ENCODE measurements at places on chromosomes 1 and 21. TPM values are rescaled to one million over a fixed set of nuclear protein-coding genes. Genes with fewer than 3 reads are reported as not detected.
A peak's percentile ranks its signal among the peaks of the same experiment; 100 is the strongest.

- no peaks in the 10 kb centered on the region for H3K4me1 ChIP-seq
- no peak overlapping the region for H3K4me3 ChIP-seq
- DNase-seq: no peak
- H3K27ac ChIP-seq: no peak overlapping the region
- H3K27me3 ChIP-seq: no peaks in the 10 kb centered on the region
These were observed 88.6 kb downstream of the RIPK4 start for GRCh38 chr21:41678016-41678923.

DNA sequence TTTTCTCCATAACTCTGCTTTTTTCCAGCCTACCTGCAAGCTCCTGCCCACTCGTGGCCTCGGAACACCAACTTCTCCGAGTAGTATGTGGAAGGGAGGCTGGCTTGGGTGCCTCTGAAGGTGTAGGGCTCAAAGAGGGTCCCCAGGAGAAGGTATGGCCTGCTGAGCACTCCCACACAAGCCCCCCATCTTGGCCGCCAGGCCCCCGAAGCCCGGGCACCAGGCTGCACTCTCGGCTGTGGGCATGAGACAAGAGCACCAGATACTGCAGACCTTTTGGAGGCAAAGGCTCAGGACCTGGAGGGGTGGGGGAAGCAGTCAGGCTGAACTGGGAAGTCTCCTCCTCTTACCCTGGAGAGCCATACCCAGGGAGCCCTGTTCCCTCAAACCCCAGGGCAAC is 1.7 kb downstream of the ZNF692 start:
- peaks cover 13% of the 10 kb centered on the region for H3K4me1 ChIP-seq
- no peak for DNase-seq
- no peaks in the 10 kb centered on the region for H3K27me3 ChIP-seq
- H3K4me3 ChIP-seq: no peak overlapping the region
- no peak overlapping the region for H3K27ac ChIP-seq
- no peaks in the 10 kb centered on the region for H3K36me3 ChIP-seq

DNA sequence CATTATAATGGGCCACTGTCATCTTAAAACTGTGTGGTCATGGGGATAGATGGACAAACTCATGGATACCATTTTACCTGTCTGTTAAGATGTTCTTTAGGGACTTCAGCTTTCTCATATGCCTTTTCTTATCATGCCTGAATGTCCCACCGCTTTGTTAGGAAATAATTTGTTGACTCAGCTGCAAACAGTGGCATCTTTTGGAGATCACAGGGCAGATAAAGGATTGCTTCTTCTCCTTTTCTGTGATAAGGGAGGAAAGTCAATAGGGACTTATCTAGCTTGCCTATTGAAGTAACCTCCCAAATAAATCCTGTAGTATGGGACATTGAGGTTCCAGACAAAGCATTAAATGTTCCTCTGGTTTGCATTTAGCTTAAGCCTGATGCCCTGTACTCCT is 79.8 kb upstream of the KIAA0040 start:
- no peak overlapping the region for H3K4me3 ChIP-seq
- no peaks in the 10 kb centered on the region for H3K36me3 ChIP-seq
- H3K4me1 ChIP-seq: peaks cover 23% of the 10 kb centered on the region
- no peak for DNase-seq
- H3K27ac ChIP-seq: peak overlapping the region; percentile 44
- H3K27me3 ChIP-seq: no peaks in the 10 kb centered on the region

DNA sequence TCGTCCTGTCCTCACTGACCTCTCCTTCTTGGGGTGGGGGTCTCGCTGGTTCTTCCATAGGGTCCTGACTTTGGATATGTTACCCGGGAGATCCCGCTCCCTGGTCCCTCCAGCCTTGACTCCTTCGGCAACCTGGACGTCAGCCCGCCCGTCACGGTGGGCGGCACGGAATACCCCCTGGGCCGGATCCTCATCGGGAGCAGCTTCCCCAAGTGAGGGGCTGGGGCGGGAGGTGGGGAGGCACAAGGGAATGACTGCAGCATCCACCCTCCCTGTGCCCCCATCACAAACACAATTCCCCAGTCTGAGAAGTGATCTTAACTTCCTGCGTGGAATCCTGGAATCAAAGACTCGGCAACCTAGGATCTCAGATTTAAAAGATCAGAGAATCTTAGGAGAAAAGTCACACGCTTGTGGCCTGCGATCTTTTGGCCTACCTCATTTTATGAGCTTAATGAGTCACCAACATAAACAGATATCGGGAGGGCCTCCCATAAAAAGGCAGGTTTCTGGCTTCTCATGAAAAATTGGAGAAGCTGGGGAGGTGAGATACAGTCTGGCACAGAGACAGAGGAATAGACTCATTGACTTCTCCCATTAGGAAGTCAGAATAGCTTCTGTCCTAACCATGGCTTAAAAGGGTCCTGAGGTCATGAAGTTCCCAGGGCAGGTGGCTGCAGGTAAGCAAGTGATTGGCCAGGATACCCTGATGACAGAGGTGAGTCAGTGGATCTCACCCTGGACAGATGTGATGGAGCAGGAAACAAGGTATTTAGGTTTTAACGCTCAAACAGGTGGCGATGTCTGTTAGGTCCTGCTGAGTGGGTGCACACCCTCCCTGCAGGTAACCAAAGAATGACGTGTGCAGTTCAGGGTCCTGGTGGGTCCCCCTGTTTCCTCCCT is 15.9 kb upstream of the PADI3 start:
- no peak overlapping the region for H3K4me3 ChIP-seq
- no peaks in the 10 kb centered on the region for H3K27me3 ChIP-seq
- no peak overlapping the region for H3K27ac ChIP-seq

GRCh38 chr1:201248721-201249559 is 34.4 kb upstream of the PKP1 start:
- no peak overlapping the region for H3K4me3 ChIP-seq
- H3K36me3 ChIP-seq: no peaks in the 10 kb centered on the region
- H3K4me1 ChIP-seq: no peaks in the 10 kb centered on the region
- no peak overlapping the region for H3K27ac ChIP-seq
- no peak for DNase-seq

- no peak for DNase-seq
- H3K36me3 ChIP-seq: no peaks in the 10 kb centered on the region
- no peaks in the 10 kb centered on the region for H3K4me1 ChIP-seq
- H3K27me3 ChIP-seq: no peaks in the 10 kb centered on the region
- no peak overlapping the region for H3K4me3 ChIP-seq
- no peak overlapping the region for H3K27ac ChIP-seq
These were observed 36.7 kb downstream of the DISC1 start for GRCh38 chr1:231663211-231663792.

DNA sequence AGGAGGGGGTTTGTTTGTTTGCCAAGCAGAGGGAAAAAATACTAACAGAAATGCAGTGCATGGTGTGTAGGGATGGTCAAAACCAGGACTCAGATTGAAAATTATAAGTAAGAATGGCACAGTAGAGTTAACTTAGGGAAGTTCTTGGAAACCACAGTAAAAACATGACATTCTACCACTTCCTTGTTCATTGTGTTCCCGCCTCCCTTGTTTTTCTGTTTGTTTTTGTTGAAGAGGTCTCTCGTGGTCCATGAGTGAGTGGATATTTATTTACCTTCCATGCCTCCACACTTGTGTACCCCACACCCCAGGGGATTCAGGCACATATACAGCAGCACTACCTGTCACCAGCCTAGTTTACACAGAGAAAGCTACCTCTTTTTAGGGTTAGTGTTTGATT is 69.6 kb downstream of the OLFML2B start:
- peaks cover 30% of the 10 kb centered on the region for H3K4me1 ChIP-seq
- no peak overlapping the region for H3K27ac ChIP-seq
- no peak for DNase-seq
- no peaks in the 10 kb centered on the region for H3K27me3 ChIP-seq
- no peaks in the 10 kb centered on the region for H3K36me3 ChIP-seq

DNA sequence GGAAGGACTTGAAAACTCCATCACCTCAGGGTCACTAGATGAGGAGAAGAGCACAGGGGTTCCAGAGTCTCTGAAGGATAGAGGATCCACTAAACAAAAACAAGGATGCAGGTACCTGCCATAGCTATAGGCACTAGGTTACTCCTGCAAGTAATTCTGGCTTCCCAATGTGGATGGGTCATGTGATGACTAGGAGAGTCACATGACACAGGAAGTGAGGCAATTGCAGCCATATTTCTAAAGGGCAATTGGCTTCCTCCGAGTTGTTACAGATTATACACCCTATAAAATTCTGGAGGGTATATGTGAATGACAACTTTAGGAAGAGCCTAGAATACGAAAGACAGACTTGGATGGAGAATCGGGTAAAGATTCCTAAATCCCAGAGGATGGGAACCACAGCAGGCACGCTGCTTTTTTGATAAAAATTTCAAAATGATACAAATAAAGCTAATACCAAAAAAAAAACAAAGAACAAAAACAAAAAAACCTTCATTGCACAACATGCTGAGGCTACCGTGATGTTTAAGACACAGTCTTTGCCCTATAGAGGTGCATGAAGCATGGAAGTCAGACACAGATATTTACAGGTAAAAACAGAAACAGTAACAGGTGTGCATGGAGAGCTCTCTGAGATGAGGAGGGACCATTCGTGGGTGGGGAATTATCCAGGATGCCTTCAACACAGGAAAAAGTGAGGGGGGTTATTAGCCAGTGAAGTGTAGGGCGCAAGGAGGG is 10.5 kb downstream of the MTX1 start:
- H3K4me1 ChIP-seq: no peaks in the 10 kb centered on the region
- peak; percentile 40 for DNase-seq
- peak overlapping the region; percentile 39 for H3K4me3 ChIP-seq
- H3K36me3 ChIP-seq: no peaks in the 10 kb centered on the region

DNA sequence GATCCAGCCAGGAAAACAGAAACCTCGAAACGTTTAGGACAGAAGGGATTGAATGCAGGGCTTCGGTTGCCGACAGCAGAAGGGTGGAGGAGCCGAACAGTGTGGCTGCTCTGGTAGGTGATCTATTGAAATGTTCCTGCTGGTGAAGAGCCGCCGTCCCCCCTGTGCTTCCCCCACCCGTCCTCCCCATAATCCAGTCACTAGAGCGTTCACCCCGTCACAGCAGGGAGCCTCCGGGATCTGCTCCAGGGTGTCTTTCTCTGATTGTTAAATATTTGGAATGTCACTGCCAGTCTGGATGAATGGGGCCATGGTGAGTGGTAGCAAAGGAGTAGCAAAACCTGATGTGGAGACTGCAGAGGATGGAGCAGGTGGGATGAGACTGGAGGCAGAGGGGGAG is 255.1 kb upstream of the CSF3R start:
- no peaks in the 10 kb centered on the region for H3K4me1 ChIP-seq
- no peak overlapping the region for H3K27ac ChIP-seq
- no peaks in the 10 kb centered on the region for H3K36me3 ChIP-seq
- H3K27me3 ChIP-seq: peaks cover 4% of the 10 kb centered on the region
- DNase-seq: no peak

- no peak overlapping the region for H3K4me3 ChIP-seq
- peaks cover 5% of the 10 kb centered on the region for H3K4me1 ChIP-seq
These were observed 56.8 kb downstream of the LUZP1 start for GRCh38 chr1:23111600-23112535.

- H3K27me3 ChIP-seq: peaks cover 2% of the 10 kb centered on the region
- no peak overlapping the region for H3K27ac ChIP-seq
- no peaks in the 10 kb centered on the region for H3K36me3 ChIP-seq
- no peak for DNase-seq
These were observed 53.2 kb downstream of the LACTBL1 start for GRCh38 chr1:22919341-22920025.

DNA sequence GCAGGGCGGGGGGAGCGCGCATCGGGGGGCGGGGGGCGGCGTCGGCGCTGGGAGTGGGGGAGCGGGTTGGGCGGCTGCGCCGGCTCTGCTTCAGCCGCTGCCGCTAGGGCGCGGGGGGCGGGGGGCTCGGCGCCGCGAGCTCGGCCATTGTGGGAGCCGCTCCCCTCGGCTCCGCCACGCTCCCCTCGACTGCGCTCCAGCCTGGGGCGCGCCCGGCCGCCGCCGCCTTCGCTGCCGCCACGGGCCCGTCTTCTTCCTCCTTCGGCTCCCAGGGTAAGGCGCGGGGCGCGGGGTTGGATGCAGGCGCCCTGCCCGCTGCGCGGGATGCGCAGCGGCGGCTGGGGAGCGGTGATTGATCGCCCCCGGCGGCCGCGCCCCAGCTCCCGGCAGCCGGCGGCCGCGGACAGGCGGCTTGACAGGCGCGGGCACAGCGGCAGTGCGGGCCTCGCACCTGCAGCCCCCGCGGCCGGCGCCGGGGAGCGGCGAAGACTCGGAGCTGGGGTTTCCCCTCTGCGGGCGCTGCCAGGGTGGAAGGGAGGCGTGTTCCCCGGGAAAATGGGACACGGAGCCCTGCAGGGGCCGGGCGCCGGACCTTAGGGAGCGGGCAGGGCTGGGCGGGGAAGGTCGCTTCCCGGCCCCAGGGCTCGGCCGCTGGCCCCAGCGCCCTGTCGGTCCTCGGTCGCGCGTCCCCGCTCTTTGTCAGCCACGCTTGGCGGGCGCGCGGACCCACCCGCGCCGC is 55.3 kb downstream of the NDUFS5 start:
- DNase-seq: no peak
- H3K36me3 ChIP-seq: no peaks in the 10 kb centered on the region
- H3K4me3 ChIP-seq: peak overlapping the region; percentile 61
- H3K27me3 ChIP-seq: peaks cover 21% of the 10 kb centered on the region
- H3K4me1 ChIP-seq: no peaks in the 10 kb centered on the region

- no peak for DNase-seq
- H3K4me1 ChIP-seq: no peaks in the 10 kb centered on the region
- no peaks in the 10 kb centered on the region for H3K27me3 ChIP-seq
- peaks cover 4% of the 10 kb centered on the region for H3K36me3 ChIP-seq
- no peak overlapping the region for H3K27ac ChIP-seq
These were observed 4.1 kb downstream of the TEX38 start for GRCh38 chr1:46675549-46676314.

- no peaks in the 10 kb centered on the region for H3K27me3 ChIP-seq
- DNase-seq: no peak
- H3K36me3 ChIP-seq: no peaks in the 10 kb centered on the region
- peaks cover 27% of the 10 kb centered on the region for H3K4me1 ChIP-seq
These were observed 77.1 kb downstream of the TOMM20 start for GRCh38 chr1:235051521-235051920.

DNA sequence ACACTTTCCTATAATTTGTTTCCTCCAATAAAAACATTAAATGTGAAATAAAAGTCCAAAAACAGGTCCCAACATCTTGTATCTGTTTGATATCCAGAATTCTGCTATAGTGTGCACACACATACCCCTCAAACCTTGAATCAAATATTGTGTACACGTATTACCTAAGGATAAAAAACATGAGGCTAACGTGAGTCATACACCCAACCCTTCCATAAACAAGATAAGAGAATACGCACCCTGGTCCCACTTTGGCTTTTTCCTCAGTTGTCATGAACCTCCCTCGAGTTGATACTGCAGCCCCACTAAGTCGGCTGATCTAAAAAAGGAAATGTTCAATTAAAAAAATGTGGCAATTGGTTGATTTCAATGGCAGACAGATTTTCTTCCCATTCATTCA is 5.2 kb downstream of the KHDC4 start:
- H3K4me1 ChIP-seq: peaks cover 35% of the 10 kb centered on the region
- no peak overlapping the region for H3K27ac ChIP-seq
- no peak overlapping the region for H3K4me3 ChIP-seq
- no peaks in the 10 kb centered on the region for H3K36me3 ChIP-seq

Gene CYP4Z1
- 0.49 TPM for total RNA-seq

Gene FCER1G
- 18.4 TPM for total RNA-seq

Gene SPRR2A
- total RNA-seq: not detected

Gene FAM131C
- total RNA-seq: not detected
